ENCODE measurements at places on chromosomes 6 and 20. TPM values are rescaled to one million over a fixed set of nuclear protein-coding genes. Genes with fewer than 3 reads are reported as not detected.

- peak; percentile 87 for DNase-seq
Observed at GRCh38 chr6:117548797-117549301, 53.5 kb downstream of the GOPC start.

Gene NRSN1
- total RNA-seq: not detected

DNA sequence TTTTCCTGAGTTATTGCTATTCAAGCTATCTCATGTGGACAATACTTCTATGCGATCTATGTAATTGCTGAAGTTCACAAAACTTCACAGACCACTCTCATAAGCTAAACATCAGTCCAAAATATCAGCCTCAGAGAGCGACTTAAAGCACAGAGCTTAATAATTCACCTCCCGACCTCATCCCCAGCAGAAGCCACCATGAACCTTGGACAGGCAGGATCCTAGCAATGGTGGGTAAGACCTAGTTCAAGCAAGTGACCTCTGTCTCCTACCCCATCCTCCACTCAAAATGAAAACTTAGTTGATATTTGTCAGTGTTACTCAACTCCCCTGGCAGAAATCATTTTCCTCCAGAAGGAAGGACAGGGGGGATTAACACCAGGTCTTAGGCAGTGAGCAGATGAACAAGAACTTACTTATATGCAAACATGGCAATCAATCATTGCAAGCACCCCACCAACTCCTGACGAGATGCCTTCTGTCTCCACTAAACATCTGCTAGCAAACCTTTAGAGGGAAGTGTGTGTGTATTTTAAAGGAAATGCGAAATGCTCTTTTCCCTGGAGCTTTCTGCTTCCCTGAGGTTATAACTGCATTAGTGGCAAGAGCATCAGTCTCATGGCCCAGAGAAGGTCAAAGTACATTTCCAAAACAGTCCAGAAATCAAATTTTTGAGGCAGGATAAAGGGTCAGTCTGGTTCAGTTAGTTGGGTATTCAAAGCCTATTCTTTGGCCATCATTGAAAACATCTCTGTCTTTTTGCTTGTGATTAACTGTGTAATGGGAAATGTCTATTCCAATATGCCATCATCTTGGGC is 90.0 kb downstream of the SLC22A23 start:
- no peak for DNase-seq

DNA sequence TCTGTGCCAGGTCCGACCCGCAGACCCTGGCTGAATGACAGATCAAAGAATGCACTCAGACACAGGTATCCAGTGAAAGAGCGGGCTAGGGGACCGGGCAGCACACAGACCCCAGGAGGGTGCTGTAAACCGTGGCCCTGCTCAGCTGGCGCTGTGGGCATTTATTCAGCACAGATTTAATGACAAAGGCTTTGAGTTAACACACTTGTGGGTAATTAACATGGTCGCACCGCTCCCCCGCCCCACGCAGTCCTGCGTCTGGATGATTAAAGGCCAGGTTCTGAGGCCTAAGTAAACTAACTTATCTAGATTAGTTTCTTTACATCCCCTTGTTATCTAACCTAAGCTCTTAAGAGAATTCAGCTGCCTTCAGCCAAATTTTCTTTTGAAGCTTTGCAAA is 3.5 kb downstream of the MAK start:
- DNase-seq: no peak

DNA sequence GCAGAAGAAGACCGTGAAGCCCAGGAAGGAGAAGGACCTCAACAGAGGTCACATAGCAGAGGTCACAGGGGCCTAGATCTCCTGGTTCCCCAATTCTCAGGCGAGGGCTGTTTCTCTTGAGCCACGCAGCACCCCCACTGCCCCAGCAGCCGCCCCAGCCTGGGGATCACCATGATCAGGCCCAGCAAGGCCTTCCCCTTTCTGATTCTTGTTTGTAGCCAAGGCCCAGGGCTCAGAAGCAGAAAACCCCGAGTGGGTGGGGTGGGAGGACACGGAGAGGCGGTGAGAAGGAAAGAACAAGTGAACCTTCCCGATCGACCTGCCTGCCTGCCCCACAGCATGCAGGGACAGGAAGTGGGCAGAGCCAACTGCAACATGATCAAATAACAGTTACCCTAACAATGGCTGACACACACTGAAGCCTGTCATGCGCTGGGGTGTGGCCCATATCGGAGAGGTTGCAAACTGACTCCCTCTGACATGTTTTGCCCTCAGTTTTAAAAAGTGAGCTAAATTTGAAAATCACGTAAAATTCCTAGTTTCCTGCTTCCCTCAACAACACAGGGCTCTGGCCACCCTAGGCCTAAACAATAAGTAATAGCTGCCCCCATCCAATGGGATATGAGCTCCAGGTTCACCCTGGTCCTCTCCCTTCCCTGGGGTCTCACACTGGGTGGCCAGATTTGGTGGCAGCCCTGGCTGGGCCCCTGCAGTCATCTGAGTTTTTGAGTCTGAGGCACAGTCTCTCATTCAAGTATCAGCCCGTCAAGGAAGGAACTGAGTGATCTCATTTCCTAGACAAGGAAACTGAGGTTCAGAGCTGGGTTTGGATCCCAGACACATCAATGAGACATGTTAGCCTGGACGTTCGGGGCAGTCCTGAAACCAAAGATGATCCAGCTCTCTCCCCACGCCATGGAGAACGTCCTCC is 6.5 kb downstream of the PEDS1 start:
- DNase-seq: peak; percentile 94

DNA sequence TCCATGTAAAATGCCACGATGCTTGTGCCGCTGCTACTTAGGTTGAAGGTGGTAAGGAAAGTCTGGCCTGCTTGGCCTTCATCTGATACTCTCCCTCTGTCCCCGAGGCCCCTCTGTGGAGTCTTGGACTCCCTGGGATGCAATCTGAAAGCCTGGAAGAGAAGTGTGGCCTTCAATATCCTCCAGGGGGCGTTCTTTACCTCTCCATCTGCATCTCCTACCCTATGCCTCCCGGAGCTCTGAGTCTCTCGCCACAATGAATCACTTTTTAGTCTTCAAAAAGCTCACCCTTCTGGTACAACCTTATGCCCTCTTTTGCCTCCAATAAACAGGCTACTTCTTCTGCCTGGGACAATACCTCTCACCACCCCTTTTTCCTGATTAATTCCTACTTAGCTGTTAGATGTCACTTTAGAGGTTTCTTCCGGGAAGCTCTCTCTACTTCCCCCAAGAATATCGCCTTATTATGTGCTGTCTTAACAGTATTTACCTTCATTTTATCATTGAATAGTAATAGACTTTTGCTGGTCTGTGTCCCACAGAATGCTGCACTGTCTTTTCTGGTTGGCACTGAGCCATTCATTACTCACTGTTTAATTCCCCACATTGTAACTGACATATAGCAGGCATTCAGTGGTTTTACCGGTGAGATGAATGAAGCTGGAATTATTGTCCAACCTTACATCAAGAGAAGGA is 13.9 kb upstream of the ATG5 start:
- DNase-seq: peak; percentile 90

Gene USP49
- total RNA-seq: 1.5 TPM

DNA sequence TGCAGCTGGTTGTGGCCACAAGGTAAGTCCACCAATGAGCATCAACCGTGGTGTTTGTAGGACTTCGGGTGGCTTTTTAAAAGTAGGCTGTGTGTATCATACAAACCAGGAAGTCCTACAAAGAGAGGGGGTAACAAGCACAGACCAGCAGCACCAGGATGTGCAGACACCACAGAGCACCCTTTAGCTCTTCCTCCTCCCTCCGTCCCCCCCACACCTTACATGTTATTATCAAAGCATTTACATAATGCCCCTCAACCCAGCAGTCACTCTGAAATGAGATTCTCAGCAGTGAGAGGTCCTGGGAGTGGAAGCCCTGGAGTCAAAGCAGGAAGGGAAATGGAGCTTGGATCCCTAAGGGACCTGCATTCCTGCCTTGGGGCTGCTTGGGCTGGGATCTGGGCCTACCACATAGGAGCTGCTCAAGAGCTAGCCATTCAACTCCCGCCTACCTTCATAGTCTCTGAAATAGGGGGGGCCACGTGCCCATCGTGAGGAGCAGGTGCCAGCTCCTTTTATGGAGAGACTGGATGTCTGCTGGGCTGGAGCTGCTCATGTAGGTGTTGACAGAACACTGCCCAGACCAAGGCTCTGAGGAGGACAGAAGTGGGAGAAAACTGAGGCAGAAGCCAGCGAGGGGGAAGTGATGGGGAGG is 90.6 kb downstream of the PSMB1 start:
- DNase-seq: no peak

DNA sequence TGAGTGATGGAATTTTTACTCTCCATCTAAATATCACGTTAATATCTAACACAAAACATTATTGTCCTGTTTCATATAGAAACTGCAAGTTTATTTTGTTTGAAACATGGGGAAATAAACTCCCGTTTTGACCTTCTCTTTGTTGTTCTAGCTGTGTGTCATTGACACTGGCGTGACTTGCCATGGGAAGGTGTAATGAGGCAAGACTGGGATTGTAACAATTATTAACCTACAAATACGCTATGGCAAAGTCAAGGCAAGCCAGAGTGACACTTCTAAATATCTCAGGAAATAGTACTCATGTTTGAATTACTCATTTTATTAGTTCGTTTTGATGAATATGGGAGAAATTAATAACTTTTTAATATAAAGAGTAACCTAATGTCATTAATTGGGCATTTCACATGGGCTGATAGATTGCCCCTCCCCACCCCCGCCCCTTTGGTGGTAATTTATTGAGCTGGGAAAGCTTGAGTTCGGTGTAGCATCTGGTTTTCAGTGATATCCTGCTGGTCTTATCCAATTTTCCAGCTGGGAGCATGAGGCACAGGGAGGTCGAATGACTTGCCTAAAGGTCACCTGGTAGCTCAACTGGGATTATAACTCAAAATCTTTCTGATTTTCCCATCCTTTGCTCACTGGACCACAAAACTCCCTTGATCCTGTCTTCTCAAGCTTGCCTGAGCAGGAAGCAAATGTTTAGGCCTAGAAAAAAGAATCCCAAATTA is 380.6 kb upstream of the JAG1 start:
- DNase-seq: no peak

Gene GPR6
- not detected for total RNA-seq

- no peak for DNase-seq
Observed at GRCh38 chr6:5506149-5506548, 244.8 kb downstream of the FARS2 start.

GRCh38 chr6:99151634-99152346 is 197.7 kb downstream of the FAXC start:
- DNase-seq: peak; percentile 46

DNA sequence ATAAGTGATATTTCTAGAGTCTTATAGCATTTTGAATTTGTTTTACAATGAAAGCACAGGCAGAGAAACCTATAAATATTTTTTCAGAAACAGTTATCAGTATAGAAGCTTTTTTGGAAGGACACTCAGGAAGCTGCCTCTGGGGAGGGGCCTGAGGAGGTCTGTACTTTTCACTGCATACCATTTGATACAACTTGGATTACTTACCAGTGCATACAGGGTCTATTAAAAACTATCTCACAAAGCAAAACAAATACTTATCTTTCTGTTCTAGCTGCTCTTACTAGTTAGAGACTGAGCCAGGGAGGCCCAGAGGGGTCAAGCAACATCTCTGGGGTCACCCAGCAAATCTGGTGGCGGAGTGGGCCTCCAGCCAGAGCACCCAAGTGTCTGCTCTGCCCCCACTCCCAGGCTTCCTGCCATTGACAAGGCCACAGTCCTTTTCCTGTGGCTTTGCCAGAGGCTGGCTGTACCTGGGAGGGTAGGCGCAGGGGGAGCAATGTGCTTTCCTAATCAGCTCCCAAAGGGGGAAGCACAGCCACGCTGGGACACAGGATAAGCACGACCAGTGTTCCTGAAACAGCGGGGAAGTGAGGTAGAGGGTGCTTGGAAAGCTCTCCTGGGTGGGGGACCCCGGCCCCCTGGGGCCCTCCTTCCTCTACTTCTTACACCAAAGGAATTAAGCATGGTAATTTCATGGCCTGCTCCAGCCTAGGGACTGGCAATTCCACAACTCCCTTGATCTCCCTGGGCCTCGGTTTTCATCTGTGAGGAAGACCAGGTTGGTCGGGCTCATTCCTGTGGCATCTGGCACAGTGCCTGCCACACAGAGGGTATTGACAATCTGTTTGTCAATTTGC is 7.8 kb downstream of the TCF15 start:
- DNase-seq: no peak

DNA sequence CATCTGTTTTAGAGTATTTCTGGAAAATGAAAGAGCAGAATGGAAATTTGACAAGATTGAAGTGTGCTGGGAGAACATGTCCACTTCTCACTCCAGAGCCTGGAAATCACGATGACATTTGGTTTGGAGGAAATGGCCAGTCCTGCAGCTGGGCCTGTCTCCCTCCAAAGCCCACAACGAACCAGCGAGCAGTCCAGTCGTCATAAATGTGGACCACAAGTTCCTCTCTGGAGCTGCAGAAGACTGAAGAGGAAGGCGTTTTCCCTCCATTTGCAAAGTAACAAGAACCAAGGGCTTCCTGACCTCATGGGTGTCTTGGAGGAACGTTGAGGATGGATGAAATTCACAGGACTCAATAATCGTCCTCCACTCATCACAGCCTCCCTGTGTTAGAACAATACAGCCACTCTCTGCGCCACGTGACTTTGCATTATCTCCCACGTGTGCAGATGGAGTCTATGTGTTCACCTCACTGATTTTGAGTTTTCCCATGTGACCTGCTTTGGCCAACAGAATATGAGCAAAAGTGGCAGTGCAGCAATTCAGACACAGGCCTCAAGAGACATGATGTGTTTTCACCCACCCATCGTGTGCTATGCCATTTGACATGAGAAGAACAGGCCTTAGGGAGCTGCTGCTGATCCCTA is 9.1 kb upstream of the SPATS1 start:
- DNase-seq: no peak

DNA sequence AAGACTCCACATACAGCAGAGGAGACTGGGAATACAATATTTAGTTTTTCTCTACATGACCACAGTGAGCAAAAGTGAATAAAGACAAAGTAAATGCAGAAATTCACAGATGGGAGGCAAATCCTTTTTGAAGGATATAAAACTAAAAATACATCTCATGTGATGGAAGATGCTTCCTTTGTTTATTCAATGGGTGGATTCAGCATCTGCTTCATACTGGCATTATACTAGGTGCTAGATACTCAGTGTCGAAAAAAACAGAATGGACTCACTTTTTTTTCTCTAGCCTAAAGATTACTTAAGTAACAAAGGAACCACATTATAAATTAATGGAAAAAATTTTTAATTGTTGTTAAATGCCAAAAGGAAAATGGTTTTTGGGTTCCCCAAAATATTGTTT is 216.2 kb downstream of the TRDN start:
- DNase-seq: no peak

Data from bronchial epithelial cell (primary cell).